ENCODE measurements at places on chromosomes 12 and 14. TPM values are rescaled to one million over a fixed set of nuclear protein-coding genes. Genes with fewer than 3 reads are reported as not detected.

GRCh38 chr12:11693601-11694000, 44.1 kb downstream of the ETV6 start:
- DNase-seq: no peak

DNA sequence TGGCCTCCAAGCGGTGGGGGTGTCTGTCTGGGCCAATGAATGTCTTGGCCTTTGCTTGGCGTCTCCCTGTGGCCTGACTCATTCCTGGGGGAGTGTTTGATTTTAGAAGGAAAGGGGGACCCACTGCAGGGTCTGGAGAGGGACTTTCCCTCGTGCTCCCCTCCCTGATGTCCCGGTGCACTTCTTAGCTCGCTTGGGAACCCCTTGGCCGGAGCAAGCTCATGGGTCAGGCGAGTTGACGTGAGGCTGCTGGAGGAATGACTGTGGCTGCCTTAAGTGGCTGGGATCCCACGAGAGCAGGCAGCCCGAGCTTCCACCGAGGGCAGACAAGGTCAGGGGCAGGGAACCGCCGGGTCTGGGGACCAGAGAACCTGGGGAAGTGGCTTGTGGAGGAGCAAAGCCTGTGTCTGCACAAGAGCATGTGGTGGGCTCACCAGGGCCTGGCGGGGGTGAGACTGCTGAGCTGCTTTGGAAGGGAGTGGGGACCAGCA, 218.4 kb upstream of the C14orf180 start:
- no peak for DNase-seq

DNA sequence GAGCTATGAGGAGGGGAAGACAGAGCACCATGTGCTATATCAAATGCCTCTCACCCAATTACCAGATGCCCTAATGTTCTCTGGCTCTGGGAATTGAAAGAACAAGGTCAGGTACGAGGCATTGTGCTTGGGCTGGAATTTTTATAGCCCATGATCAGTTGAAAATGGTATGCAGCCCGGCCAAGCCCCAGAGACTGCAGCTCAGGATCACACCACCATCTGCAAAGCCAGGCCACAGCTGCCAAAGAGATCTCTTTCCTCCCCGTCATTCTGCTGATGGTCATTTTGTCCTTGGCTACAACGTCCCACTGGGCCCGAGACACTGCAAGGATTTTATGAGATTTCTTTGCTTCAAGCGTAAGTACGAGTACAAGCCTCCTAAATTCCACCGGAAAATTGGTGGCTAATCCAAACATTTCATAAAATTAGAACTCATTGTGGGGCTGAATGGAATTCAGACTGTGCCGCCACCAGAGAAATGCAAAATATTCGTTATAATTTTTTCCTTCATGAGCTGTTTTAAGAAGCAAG, 15.1 kb downstream of the NUAK1 start:
- DNase-seq: no peak

DNA sequence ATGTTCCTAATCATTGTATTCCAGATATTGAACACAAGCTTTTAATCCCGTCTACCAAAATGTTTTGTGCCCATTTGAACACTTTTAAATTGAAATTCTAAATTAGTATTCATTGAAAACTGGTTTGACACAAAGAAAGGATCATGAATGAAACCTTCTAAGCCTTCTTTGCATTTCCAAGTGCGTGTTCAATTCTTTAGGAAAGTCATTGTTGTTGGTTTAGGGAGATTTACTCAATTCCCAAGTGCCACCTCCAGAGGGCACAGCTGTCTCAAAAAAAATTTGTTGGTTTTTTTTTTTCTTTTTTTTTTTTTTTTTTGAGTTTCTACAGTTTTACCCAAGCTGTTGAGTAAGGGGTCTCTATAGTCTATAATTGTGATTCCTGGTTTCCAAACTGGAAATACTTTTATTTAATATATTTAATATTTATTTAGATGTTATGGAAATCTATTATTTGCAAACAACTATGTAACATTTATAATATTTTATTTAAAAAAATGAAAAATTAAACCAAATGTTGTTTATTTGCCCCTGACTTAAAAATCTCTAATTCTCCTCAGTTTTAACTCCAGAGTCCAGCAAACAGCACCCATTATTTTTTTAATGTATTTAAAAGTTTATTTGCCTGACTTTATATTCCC, 79.9 kb downstream of the NEDD1 start:
- DNase-seq: no peak

- DNase-seq: no peak
Observed at GRCh38 chr12:98262902-98263301, 252.5 kb upstream of the TMPO start.

GRCh38 chr14:37018571-37019240, 153.7 kb downstream of the SLC25A21 start:
- no peak for DNase-seq

GRCh38 chr14:70013271-70013873, 134.2 kb downstream of the SMOC1 start:
- no peak for DNase-seq

- no peak for DNase-seq
Observed at GRCh38 chr12:106137530-106138356, 1.0 kb downstream of the NUAK1 start.

- DNase-seq: no peak
Observed at GRCh38 chr12:17982556-17982955, 107.4 kb downstream of the RERGL start.

DNA sequence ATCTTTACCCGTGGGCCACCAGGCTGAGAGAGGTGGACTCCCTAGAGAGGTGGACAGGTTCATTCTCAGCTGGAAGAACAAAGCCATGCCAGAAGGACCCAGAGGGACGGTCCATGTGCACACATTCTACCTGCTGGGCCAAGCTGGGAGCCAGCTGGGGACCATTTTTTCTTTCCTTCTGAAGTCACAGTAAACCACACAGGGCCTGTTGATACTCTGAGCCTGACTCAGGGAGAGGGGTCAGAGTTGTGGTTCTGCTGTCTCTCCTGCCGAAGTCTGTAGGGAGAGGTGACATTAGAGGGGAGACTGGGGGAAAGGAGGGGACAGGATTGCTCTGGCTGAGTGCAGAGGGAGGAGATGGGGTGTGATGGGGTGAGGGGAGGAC, 148.6 kb downstream of the TSPAN9 start:
- no peak for DNase-seq

- no peak for DNase-seq
Observed at GRCh38 chr14:71438684-71439083, 493.5 kb upstream of the RGS6 start.

- DNase-seq: no peak
Observed at GRCh38 chr12:52259657-52260243, 14.7 kb upstream of the KRT86 start.

GRCh38 chr12:3049611-3050249, 27.4 kb upstream of the TSPAN9 start:
- DNase-seq: no peak

GRCh38 chr14:59377991-59378601, 87.1 kb downstream of the GPR135 start:
- no peak for DNase-seq

DNA sequence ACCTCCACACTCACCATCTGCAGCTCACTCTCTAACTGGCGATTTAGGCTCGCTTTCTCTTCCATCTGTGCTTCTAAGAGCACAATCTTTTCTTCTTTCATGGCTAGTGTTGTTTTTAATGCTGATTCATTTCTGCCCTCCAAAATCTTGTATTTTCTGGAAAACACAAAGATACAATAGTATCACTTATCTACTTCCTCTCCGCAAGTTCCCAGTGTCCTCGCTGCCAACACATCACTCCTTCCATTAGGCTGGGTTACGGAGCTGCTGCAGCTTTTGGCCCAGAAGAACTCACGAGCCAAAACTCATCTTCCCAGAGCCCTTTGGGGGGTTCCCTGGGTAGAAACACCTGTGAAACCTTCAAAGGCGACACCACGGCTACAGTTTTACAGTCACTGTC, 63.8 kb upstream of the GPR68 start:
- no peak for DNase-seq

GRCh38 chr14:35480119-35480769, 53.7 kb upstream of the INSM2 start:
- no peak for DNase-seq

DNA sequence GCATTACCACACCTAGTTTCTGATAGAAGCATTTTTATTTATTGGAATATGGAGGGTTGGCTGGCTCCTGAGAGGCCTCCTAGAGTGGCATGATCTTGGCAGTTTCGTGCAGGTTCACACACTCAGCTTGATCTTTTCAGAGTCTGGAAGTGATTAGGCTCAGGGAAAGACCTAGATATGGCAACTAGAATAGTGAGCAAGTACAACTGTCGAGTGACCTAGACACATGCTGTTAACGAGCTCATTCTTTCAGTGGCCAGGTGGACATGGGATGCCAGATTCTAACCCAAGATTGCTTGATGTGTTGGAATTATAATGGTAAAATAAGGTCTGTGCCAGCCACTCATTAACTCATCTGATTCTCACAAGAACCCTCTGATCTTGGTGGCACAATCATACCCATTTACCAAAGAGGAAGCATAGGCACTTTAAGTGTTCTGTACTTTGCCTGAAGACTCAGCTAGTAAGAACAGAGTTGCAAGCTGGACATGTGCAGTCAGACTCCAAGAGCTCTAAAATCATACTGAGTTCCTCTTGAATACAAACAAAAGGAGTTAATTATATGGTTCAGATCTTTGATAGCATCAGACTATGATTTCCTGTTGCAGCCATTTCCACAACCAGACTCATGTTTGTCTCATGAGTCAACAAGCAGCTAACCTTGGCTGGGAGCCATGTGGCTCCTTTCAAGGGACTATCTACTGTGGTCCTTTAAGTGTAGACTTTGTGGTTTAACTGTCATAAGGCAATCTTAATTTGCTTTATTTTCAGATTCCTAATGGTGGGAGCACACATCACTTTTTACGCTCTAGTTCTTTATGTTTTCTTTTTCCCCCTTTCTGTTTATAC, 144.2 kb downstream of the PLEKHA5 start:
- DNase-seq: no peak

- no peak for DNase-seq
Observed at GRCh38 chr14:74945852-74946658, 9.3 kb downstream of the PGF start.

DNA sequence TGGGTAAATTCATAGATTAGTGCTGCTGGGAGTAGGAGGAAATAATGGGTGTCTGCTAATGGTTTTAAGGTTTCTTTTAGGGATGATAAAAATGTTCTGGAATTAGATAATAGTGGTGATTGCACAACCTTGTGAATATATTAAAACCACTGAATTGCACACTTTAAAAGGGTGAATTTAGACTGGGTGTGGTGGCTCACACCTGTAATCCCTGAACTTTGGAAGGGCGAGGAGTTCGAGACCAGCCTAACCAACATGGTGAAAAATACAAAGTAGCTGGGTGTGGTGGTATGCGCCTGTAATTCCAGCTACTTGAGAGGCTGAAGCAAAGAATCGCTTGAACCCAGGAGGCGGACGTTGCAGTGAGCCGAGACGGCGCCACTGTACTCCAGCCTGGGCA, 1.3 kb downstream of the RAD52 start:
- no peak for DNase-seq

DNA sequence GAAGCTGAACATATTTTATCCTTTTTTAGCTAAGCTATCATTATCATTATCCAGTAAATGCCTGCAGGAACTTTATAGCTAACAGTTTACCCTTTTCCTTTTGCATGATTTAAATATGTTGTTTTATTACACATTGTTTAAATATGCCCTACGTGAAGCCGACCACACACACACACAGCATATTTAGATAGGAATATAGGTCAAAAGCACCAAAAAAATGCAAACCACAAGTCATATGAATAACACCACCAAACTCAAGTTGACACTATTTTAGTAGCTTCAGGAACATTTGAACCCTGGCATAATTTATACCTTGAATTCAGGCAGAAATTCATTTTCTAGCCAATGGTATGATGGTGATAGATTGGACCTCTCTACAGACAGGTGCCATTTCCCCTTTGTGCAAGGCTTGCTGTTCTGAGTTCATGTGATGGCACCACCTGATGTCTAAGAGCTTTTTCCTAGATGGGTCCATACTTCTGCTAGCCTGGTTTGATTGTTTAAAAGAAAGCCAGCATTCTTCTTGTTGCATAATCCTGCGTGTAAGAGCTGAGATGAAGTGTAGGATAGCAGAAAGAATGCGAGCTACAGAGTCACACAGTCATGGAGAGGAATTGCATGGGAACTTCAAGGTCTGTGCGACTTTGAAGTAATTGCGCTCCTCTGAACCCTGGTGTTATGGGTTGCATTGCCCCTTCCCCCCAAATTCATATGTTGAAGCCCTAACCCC, 454.8 kb upstream of the SOX5 start:
- no peak for DNase-seq

FAM90A1 gene
- total RNA-seq: not detected

CAPS2 gene
- total RNA-seq: 5.3 TPM

PRKD1 gene
- 6.6 TPM for total RNA-seq

SERPINA9 gene
- not detected for total RNA-seq

OR2AP1 gene
- total RNA-seq: not detected

SLCO1B1 gene
- total RNA-seq: not detected

FERMT2 gene
- total RNA-seq: 302 TPM

GPRC5A gene
- total RNA-seq: 25.7 TPM

RNF31 gene
- 65.9 TPM for total RNA-seq

FSCB gene
- total RNA-seq: not detected
